ENCODE measurements at places on chromosomes 11 and 22.

DNA sequence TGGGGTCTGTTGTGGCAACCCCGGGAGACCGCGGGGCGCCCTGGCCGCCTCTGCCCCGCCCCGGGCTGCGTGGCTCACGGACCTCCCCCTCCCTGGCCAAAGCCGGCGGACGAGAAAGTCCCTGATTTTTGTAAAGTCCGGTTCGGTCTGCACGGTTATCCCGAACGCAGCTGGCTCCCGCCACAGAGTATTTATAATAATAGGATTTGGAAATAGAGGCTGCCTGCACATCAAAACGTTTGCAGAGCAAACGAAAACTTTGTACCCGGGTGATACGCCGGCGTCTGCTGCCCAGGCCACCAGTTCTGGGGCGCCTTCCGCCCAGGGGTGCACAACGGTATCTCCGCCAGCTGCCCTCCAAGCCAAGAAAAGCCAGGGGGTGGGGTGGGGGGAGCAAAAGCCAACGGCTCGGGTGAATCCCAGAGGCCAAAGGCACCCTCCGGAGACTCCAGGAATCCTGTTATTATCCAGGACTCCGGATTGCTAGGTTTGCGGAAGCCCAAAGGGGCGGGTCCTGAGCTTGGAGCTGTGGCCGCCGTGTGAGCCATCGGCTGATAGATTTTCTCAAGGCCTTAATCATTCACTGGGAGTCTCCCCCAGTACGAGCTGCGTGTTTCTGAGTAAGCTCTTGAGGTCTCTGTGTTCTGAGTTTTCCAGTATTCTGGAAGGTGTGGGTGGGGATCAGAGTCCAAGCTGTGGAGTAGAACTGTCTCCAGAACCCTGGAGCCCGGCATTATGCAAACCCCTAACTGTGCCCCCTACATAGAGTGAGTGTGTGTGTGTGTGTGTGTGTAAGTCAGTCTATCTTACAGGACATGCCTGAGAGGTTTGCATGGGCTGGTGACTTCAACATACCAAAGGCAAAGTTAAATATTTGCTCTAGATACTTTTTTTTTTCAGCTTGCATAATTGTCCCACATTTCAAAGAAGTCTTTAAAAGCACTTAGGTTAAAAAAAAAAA, 673 bp upstream of the SHANK2 start:
- no peak for DNase-seq

GRCh38 chr11:101748572-101749344, 165.0 kb upstream of the TRPC6 start:
- DNase-seq, result no peak

DNA sequence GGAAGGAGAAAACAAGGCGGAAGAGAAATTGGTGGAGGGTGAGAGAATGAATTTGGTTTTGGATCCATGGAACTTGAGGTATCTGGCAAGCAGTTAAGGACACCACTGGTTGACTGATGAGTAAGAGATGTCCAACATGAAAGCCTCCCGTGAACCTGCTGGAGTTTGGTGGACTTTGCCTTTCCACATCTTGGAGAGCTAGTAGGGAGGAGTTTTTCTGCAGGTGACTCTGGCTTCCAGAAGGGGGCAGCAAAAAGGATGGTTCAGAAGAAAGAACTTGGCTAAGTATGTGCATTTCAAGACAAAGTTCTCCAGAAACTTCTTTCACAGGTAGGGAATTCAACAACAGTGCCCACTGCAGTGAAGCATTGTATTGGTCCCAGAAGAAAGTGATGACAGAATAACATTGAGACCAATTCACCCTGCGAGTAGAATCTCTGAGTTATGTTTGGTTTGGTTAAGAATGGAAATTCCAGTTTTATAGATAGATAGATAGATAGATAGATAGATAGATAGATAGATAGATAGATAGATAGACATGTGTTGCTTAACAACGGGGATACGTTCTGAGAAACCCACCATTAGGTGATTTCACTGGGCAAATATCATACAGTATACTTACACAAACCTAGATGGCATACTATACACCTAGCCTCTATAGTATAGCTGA, 28.5 kb downstream of the DCDC1 start:
- no peak for DNase-seq

DNA sequence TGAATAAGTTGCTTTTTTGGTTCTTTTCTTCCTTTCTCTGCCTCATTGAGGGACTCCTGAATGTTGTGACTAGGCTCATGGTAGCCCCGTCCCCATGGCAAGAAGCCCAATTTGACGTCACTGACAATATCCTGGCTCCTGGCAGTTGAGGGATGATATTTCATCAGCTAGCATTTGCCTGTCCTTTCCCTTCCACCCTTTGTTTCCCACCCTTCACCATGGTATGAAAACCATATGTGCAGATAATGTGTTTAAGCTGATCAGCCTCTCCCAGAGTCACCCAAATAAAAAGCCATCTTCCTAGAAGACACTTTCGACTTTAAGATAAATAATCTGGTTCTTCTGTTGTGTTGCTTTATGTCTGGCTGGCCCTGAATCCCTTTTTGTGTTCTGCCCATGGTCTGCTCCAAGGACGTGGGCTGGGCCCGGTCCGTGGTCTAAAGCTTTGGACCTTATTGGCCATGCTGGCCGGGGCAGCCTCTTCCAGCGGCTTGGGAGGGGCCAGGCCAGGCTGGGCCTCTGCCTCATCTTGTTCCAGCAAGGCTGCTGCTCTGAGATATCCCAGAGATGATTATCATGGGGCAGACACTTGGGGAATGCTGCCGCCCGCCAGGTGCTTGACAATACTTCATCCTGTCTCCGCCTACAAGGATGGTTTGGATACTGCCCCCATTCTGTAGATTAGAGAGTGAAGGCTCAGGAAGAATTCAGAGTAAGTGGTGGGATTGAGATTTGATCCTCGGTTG, 5.1 kb downstream of the TSPAN18 start:
- DNase-seq, result no peak

Measured in stimulated activated CD4-positive, alpha-beta T cell treated with anti-CD3 and anti-CD28 coated beads, Interleukin-15, amount 100 ng/mL, for 1 hour (primary cell).